Stimulated activated CD8-positive, alpha-beta memory T cell treated with anti-CD3 and anti-CD28 coated beads, Interleukin-15, amount 100 ng/mL, for 4 hours (primary cell): ENCODE measurements at places on chromosomes 7 and 10.
A peak's percentile ranks its signal among the peaks of the same experiment; 100 is the strongest.

DNA sequence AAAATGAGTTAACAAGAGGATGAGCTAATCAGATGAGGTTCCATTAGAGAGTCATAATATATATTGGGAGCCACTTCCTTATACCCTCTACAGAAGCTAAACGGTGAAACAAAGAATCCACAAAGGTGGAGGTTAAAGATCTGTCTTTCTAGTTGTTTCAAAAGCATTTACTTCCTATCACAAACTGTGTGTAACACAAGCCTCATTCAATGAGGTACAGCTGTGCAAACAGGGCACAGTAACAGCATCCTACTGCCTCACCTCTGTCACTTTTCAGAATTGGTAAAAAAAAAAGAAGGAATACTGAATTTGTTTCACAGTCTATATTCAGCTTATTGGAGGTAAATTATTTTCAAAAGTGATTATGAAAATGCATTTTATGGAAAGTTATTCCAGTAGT, 128.7 kb downstream of the AGMO start:
- DNase-seq = no peak

GRCh38 chr7:44489955-44490350, 505 bp downstream of the NUDCD3 start:
- DNase-seq = peak; percentile 15

- DNase-seq = no peak
Measured at GRCh38 chr7:132575419-132575981, 770 bp downstream of the PLXNA4 start.

- no peak for DNase-seq
Measured at GRCh38 chr7:5429253-5429856, 5.7 kb upstream of the TNRC18 start.

GRCh38 chr10:96279191-96279641, 7.8 kb upstream of the BLNK start:
- DNase-seq = no peak

GRCh38 chr10:68208424-68209042, 23.4 kb downstream of the ATOH7 start:
- DNase-seq = no peak

- no peak for DNase-seq
Measured at GRCh38 chr10:5632446-5632845, 33.9 kb downstream of the ASB13 start.

DNA sequence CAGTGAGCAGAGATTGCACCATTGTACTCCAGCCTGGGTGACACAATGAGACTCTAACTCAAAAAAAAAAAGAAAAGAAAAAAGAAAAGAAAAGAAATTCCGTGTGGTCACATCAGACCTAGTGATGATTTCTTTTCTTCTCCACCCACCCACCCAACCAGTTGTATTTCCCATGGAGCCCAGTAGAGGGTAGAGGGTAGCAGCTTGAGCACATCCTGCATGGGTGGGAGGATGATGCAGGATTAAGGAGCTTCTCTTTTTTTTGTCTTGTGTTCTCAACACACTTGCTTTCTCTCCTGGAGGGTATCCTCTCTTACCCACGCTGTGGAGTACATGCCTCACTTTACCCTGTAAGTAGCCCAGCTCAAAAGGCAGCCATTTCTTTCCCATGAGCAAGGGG, 118.6 kb upstream of the CARD11 start:
- DNase-seq = no peak

DNA sequence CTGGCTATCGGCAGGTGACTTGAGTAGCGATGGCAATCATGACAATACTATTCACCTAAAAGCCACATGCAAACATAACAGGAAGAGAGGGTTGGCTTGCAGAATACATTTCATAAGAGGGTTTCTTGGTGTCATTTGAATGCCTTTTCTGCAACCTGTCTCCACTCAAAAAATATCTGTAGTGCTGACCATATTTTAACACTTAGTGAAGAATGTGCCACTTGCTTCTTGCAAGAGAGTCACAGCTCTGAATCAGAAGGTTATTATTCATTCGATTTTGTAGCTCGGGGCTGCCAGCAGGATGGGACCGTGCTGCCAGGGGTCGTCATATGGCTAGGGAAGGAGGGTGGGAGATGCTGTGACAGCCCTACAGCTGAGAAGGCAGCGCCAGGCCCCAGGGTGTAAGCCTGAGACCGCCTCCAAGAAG, 152.0 kb upstream of the PITRM1 start:
- DNase-seq = no peak

- no peak for DNase-seq
Measured at GRCh38 chr10:59962756-59963155, 56.4 kb upstream of the CCDC6 start.

- DNase-seq = no peak
Measured at GRCh38 chr7:111159426-111159825, 68.5 kb downstream of the LRRN3 start.

- DNase-seq = no peak
Measured at GRCh38 chr10:102342958-102343357, 52.5 kb upstream of the NFKB2 start.

GRCh38 chr7:44964384-44964830, 14.4 kb downstream of the MYO1G start:
- no peak for DNase-seq

DNA sequence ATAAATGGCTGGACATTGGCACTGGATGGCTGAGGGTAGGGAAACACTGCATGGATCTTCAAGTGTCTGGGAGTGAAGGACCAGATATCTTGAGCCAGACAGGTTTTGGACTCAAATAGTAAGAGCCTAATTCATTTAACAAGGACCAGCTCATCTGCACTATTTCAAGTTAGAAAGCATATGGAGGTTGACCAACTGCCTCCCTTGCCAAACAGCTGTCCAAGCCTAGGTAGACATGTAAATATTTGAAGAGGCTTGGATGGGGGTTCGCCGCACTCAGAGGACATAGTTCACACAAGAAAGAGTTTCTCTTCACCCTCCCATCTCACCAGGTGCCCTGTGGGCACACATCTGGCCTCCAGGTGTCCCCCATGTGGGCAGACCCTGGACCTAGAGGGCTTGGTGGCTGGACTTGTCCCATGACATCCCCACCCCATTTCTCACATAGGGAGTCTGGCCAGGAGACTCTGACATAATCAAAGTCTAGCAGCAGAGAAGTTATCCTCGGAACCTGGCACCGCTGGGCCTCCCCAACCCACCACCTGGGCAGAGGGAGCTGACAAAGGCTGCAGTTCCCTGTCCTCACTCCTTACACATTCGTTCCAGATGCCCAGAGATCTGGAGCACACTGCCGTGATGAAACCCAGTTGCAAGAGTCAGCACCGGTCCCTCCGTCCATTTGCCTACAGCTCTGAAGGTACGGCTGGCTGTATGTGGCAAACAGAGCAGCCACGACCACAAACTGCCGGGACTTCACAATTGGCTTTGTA, 116.9 kb upstream of the GDF10 start:
- DNase-seq = no peak

- DNase-seq = no peak
Measured at GRCh38 chr7:104883248-104883717, 130.7 kb upstream of the KMT2E start.

GRCh38 chr7:104444017-104444416, 115.6 kb downstream of the LHFPL3 start:
- no peak for DNase-seq
